ENCODE measurements at places on chromosomes 7 and 10. TPM values are rescaled to one million over a fixed set of nuclear protein-coding genes. Genes with fewer than 3 reads are reported as not detected.

DNA sequence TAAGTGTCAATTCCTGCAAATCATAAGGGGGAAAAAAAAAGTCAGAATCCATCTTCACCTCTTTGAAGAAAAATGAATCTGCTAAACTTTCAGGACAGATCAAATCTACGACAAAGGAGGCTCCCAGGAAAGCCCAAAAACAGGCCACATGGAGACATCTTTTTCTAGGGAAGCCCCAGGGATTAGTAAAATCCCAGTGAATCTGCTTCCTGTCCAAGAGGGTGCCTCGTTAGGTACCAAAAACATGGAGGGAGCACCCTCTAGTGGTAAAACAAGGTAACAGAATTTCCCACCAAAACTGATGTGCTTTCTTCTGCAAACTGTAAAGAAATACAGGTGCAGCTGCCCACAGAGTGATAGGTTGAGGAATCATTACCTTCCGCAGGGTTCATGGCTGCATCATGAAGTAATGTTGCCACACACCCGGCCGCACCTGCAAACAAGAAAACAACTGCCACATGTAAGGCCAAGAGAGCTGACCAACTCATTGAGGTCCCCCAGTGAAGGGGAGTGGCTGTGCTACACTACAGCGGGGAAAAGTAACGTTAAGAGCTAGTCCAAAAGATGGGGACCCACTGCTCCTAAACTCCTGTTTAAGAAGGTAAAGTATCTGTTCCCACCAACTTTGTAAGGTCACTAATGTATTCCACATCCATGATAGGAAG lies 7.9 kb downstream of the SLC25A28 start:
- peaks cover 6% of the 10 kb centered on the region for H3K4me1 ChIP-seq
- peak; percentile 74 for DNase-seq
- no peak overlapping the region for H3K27ac ChIP-seq
- H3K36me3 ChIP-seq: peaks cover 14% of the 10 kb centered on the region
- no peak overlapping the region for H3K4me3 ChIP-seq
- no peaks in the 10 kb centered on the region for H3K27me3 ChIP-seq

- H3K27ac ChIP-seq: no peak overlapping the region
- no peaks in the 10 kb centered on the region for H3K4me1 ChIP-seq
- no peaks in the 10 kb centered on the region for H3K27me3 ChIP-seq
- H3K36me3 ChIP-seq: no peaks in the 10 kb centered on the region
- no peak for DNase-seq
Measured at GRCh38 chr7:135552148-135552547, 5.6 kb upstream of the NUP205 start.

DNA sequence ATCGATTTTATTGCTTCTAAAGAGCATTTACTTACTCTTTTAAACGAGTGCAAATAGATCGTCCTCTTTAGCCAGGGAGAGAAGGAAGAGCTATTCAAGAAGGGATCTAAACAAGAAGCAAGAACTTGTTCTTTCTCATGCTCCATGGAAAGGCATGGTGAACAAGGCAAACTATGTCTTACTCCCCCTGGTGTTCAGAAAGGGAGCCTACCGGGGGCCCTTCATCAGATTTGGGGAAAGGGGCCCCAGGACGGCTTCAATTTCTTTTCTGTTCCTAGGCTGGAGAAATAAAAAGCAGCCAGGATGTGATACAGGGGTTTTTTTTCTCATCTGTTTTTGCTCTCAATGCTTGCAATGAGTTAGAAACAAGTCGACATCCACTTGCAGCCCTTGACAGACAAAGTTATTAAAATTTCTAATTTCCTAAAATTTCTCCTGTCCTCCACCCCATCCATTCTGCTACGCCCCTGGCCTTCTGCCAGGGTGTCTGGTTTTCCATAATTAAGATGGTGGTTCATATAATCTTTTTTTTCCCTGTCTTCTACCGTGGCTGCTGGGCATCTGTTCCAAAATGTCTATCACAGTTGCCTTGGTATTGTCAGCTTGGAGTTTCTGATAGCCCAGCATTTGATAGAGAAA lies 214.4 kb downstream of the CREB5 start:
- DNase-seq: peak; percentile 51
- H3K36me3 ChIP-seq: no peaks in the 10 kb centered on the region
- H3K4me3 ChIP-seq: no peak overlapping the region
- H3K4me1 ChIP-seq: peaks cover 36% of the 10 kb centered on the region

DNA sequence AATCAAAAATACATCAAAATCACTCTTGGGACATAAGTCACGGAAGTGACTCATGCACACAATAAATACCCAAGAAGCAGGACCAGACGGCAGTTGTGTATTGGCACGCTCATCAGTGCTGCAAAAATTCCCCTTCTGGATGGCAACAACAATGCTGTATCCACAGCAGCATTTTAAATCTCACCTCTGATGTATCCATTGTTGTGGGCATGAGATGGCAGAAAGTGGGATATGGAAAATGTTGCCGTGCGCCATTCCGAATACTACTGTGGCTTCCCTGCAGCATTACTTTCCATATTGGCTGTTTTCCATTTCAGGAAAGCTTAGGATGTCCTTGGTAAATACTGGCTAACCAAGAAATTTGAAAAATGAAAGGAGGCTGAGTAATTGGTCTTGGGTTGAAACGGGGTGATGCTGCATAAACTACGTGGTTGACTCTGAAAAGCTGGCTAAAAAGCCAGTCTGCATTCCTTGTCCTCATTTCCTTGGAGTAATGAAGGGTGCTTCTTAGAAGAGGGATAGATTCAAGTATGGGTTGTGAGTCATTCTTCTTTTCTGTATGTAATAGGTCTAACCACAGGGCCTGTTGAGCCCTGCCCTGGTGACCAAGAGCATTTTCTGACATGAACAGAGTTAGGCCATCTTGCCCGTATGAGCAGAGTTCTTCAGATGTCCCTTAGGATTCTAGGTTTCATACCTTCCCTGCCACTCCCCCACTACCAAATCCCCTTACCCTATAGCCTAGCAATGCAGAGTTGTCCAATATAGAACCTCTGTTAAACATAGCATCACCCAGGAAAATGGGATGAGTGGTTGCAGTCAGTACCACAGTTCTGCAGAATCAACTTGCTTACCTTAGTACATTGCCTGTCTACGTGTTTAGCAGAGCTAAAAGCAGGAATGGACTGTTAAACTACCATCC lies 36.3 kb upstream of the TOMM7 start:
- peaks cover 2% of the 10 kb centered on the region for H3K36me3 ChIP-seq
- H3K4me3 ChIP-seq: no peak overlapping the region
- DNase-seq: no peak

GRCh38 chr7:121180436-121181063 lies 148.2 kb upstream of the WNT16 start:
- H3K36me3 ChIP-seq: no peaks in the 10 kb centered on the region
- no peak overlapping the region for H3K27ac ChIP-seq
- H3K27me3 ChIP-seq: no peaks in the 10 kb centered on the region
- no peak for DNase-seq
- H3K4me1 ChIP-seq: no peaks in the 10 kb centered on the region
- H3K4me3 ChIP-seq: no peak overlapping the region

GRCh38 chr7:132430861-132431822 lies 145.1 kb downstream of the PLXNA4 start:
- H3K27me3 ChIP-seq: no peaks in the 10 kb centered on the region
- H3K36me3 ChIP-seq: no peaks in the 10 kb centered on the region

DNA sequence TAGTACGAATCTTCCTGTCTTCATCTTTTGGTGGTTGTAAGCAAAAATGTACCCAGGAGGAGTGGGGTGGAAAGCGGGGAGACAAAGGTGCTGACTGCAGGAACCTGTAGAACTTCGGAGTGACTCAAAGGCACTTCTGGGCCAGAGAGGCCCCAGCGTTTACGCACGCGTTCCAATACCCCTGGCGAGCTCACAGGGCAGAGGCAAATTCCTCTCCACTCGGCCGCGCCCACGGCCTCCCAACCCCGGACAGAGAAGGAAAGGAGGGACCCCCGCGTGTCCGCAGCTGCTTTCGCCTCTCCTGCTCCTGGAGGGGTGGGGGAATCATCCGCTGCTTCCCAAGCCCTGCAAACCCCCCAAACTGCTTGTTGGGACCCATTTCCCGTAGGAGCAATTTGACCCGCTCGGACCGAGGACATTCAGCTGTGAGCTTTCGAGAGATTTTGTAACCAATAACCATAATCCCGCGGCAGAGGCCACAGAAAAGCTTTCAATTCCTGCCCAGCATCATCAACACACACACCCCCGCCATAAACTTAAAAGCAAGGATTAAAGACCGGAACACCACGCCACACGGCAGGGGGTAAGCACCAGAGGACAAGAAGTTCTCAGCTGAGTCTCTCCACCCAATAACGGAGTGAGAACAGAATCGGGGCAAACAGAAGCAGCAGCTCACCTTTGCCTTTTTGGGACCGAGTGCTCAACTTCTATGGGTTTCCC lies 2.3 kb downstream of the IGF2BP3 start:
- peak; percentile 74 for DNase-seq
- H3K36me3 ChIP-seq: peaks cover 10% of the 10 kb centered on the region
- H3K27ac ChIP-seq: no peak overlapping the region

DNA sequence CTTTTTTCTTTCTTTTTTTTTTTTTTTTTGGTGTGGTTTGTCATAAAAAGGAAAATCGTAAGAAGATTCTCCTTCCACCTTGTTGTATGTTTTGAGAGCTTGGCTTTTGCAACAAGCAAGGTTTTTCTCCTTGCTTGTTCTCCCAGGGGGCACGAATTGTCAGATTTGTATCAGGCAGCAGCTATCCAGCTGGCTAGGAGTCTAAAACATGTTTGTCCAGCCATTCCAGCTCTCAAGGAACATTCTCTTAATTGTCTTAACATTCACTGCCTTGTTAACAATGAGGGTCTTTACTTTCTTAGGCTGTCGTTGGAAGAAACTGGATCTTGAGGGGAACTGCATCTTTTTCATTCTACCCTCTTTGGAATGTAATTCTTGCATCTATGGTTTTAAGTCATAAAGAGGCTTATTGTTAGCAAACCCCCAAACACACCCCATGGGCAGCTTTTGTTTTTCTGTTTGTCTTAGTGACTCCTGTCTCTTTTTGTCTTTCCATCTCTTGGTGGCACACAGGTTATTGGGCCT lies 14.6 kb downstream of the SHTN1 start:
- H3K36me3 ChIP-seq: no peaks in the 10 kb centered on the region
- H3K4me3 ChIP-seq: no peak overlapping the region
- no peaks in the 10 kb centered on the region for H3K27me3 ChIP-seq

DNA sequence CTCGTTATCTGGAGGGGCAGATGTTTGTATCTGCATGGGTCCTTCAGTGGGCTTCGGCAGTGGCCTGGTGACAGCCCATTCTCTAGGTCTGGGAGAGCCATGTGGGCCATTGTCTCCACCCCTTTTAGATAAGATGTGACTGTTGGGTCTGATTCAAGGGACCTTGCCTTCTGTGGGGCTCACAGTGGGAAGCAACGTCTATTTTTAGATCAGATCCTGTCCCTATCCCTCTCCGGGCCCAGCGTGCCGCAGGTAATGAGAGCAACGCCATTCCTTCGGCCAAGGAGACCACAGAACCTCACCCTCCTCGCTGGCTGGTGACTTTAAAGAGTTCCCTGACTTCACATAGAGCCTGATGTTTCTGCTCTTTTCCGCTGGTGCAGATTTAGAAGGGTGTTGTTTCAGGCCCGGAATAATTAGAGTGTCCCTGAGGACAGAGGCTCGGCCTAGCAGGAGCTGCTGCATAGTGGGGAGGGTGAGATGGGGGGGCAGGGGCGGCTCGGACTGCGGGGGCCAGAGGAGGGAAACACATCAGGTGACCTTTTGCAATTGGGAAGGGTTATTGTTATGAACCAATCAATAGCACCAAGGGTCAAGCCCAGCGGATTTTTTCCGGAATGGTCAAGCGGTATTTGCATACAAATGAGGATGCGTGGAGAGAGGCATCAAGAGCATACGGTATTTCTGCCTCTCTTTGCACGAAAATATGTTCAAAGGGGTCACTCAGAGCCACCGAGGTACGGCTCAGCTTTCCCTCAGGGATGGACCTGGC lies 503.0 kb upstream of the FOXK1 start:
- H3K27ac ChIP-seq: no peak overlapping the region
- DNase-seq: no peak
- no peaks in the 10 kb centered on the region for H3K36me3 ChIP-seq

DNA sequence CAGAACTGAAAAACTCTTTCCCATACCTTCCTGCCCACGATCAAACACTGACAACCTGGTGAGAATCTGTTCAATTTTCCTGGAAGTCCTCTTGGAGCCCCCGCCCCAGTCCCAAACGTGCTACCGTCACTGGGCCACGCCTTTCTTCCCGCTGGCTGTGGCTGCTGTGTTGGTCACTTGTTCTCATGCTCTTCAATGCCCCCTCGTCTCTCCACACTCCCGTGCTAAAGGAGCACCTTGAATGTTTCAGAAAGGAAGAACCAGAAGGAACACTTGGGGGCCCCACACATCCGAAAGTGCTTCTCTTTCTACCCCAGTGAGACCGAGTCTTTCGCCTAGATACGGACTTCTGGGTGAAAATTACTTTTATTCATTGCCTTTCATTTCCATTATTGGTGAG lies 215.1 kb downstream of the DIP2C start:
- H3K4me3 ChIP-seq: no peak overlapping the region
- DNase-seq: no peak
- H3K4me1 ChIP-seq: peaks cover 2% of the 10 kb centered on the region
- H3K27ac ChIP-seq: no peak overlapping the region
- H3K36me3 ChIP-seq: peaks cover 11% of the 10 kb centered on the region

DNA sequence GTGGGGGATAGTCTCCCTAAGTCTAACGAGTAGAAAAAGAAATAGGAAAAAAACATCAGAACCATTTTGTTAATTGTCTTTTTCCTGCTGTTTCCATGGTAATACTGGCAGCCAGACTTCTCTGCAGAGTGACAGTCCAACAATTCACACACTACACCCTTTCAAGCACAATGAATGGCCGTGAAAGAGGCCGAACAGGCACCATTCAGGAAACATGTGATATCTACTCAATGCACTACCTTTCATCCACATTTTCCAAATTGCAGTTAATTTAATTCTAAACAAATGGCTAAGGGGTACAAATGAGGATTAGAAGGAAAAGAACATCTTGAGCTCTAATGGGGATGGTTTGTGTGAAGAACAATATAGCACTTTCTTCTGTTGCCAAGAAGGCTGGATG lies 358.5 kb upstream of the ANKRD30A start:
- no peak overlapping the region for H3K4me3 ChIP-seq
- peaks cover 5% of the 10 kb centered on the region for H3K4me1 ChIP-seq
- H3K27me3 ChIP-seq: no peaks in the 10 kb centered on the region
- no peaks in the 10 kb centered on the region for H3K36me3 ChIP-seq
- peak; percentile 29 for DNase-seq

- H3K27me3 ChIP-seq: no peaks in the 10 kb centered on the region
- no peak for DNase-seq
- no peaks in the 10 kb centered on the region for H3K4me1 ChIP-seq
Measured at GRCh38 chr10:5196702-5197113, at the start of gene AKR1C4. AKR1C4 (plus strand) TSS chr10:5196837; CDS start chr10:5196868, 31 bp downstream.

- no peaks in the 10 kb centered on the region for H3K36me3 ChIP-seq
- peaks cover 10% of the 10 kb centered on the region for H3K4me1 ChIP-seq
- no peaks in the 10 kb centered on the region for H3K27me3 ChIP-seq
- H3K4me3 ChIP-seq: no peak overlapping the region
- no peak for DNase-seq
Measured at GRCh38 chr7:2031451-2031845, 201.3 kb downstream of the MAD1L1 start.

- H3K4me3 ChIP-seq: no peak overlapping the region
- no peak for DNase-seq
- no peaks in the 10 kb centered on the region for H3K4me1 ChIP-seq
- no peaks in the 10 kb centered on the region for H3K27me3 ChIP-seq
- H3K36me3 ChIP-seq: no peaks in the 10 kb centered on the region
Measured at GRCh38 chr7:110909117-110909516, 181.8 kb upstream of the LRRN3 start.

The ARPC1B gene
- 310 TPM for total RNA-seq

The PHKG1 gene
- 1.6 TPM for total RNA-seq

The LIPJ gene
- 0.14 TPM for total RNA-seq

The HOXA7 gene
- total RNA-seq: 1.1 TPM

The POU6F2 gene
- total RNA-seq: 0.18 TPM

The SYCE1 gene
- not detected for total RNA-seq

The MRPS33 gene
- total RNA-seq: 38.5 TPM

The BZW2 gene
- 47.9 TPM for total RNA-seq
